Stimulated activated CD8-positive, alpha-beta memory T cell treated with anti-CD3 and anti-CD28 coated beads, Interleukin-7, amount 100 ng/mL, for 1 hour (primary cell): ENCODE measurements at places on chromosomes 16 and 17.

DNA sequence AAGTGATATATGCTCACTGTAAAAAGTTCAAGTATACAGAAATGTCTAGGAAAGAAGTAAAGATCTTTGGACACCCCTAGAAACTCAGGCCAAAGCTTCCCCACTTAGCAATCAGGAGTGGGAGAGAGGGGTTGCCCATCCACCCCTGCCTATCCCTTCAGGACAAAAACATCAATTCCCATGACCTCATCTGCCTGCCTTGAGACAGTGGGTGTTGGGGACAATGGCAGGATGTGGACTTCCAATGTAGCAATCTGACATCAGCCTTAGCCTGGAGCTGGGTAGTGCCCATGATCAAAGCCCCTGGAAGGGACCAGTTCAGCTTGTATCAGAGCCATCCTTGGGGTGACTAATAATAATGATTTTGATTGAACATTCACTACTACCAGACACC, 18.1 kb downstream of the ITPRIPL2 start:
- DNase-seq, result no peak

DNA sequence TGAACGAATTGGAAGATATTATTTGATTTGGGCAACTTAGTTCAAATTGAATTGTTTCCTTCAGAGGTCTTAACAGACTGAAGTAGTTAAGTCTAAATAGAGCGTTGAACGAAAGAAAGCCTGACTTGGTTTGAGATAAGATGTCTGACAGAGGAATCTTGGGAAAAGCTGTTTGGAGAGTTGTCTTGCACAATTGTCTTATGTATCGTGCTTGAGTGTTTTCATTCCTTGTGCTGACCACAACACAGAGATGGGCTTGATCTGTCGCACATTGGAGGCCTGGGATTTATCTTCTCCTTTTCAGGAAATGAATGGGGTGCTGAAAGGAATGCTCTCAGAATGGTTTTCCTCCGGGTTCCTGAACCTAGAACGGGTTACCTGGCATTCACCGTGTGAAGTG, 7.8 kb downstream of the MLYCD start:
- DNase-seq, result no peak

- no peak for DNase-seq
These were observed 9.9 kb downstream of the FMNL1 start for GRCh38 chr17:45231481-45232116.

DNA sequence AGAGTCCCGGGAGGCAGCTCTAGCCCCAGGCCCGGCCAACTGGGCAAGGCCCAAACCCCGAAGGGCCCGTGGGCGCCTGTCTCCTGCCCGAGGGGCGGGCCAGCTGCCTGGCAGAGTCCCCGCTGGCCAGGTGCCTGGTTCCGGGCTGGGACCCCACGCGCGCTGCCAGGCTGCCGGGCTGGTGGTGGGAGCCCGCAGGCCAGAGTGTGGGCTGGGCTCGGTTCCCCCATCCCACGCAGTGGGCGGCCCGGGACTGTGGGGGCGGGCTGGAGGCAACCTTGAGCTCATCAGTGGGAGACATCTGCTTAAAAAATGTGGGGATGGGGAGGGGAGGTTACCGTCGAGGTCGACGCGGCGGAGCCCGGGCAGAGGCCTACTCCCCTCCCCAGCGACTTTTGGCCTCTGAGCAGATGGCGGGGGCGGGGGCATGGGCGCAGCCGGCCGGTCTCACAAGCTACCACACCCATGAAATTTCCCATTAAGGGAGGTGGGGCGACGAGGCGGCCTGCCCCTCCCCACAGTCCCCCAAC, 176.4 kb upstream of the GSE1 start:
- no peak for DNase-seq

DNA sequence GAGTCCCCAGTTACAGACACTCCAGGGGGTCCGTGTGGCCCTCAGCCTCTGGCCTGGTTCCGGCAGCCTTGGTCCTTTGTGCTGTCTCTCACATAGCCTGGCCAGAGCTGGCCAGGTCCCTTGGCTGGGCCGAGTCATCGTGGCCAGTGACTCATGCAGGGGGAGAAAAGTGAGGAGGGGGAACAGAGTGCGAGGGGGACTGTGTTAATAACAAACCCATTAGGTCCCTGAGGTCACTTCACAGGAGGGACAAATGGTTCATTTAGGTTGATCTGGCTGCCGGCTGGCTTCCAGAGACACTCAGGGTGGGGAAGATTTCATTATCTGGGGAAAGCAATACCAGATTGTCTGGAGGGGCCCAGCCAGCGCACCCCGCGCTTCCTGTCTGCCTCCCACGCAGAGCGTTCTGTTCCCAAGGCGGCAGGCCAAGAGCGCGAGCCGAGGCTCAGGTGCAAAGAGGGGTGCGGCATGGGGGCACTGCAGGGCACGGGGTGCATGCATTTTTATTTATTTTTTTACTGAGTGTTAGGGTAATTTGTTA, 223.1 kb downstream of the SEC14L1 start:
- no peak for DNase-seq
